ENCODE measurements at places on chromosomes 16 and 17.

DNA sequence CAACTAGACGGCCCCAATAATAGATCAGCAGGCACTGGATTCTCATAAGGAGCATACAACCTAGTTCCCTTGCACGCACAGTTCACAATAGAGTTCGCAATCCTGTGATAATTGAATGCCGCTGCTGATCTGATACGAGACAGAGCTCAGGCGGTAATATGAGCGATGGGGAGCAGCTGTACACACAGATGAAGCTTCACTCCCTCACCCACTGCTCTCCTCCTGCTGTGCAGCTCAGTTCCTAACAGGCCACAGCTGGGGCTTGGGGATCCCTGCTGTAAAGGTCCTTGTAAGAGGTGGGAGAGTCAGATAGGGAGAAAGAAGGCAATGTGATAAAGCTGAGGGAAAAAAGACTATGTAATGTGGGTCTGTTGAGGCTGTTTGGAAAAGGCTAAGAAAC, 577.5 kb downstream of the RBFOX1 start:
- DNase-seq = no peak

GRCh38 chr17:40068917-40069750, 6.4 kb downstream of the THRA start:
- DNase-seq = no peak

DNA sequence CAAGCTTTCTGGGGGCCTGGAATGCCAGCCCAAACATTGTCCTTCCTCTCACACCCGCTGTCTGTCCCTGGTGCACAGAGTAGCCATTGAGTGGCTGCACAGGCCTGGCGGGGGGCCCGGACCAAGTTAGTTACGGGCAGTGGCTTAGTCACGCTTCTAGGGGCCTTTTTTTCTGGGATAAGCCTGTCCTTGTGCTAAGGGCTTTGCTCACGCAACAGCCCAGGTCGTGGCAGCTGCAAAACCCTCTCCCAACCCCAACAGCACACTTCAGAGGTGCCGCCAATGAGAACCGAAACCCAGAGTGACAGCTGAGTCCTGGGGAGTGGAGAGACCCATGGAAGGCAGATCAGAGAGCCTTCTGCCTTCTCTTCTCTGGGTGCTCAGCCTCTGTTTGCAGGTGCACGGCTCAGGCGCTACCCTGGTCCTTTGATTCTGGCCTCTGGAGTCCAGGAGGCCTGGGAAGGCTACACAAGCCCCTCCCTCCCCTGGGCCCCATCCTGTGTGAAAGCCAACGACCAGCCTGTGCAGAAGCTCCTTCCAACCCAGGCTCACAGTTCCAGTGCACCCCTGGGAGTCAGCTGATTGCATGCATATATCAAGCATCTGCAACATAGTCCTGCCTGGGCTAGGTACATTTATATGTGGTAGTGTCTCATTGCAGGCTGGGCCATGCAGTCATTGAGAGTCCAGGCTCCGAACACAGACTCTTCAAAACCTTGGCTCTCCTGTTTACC, 9.1 kb downstream of the WSCD1 start:
- DNase-seq = no peak

DNA sequence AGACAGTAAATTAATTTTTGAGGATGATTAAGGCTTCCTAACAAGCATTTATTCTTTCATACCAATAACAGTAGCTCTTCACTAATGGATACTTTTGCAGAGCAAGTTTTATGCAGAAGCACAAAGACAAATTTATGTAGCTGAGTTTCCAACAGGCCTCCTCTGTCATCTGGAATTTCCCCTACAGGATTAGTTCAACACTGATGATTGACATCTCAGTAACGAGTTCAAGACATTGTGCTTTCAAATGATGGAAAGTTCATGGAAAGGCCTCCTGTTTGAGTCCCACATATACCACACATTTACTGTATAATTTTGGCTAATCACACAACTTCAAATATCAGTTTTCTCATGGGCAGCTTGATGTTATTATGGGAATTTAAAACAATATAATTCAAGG, 40.6 kb downstream of the ABCA10 start:
- no peak for DNase-seq

DNA sequence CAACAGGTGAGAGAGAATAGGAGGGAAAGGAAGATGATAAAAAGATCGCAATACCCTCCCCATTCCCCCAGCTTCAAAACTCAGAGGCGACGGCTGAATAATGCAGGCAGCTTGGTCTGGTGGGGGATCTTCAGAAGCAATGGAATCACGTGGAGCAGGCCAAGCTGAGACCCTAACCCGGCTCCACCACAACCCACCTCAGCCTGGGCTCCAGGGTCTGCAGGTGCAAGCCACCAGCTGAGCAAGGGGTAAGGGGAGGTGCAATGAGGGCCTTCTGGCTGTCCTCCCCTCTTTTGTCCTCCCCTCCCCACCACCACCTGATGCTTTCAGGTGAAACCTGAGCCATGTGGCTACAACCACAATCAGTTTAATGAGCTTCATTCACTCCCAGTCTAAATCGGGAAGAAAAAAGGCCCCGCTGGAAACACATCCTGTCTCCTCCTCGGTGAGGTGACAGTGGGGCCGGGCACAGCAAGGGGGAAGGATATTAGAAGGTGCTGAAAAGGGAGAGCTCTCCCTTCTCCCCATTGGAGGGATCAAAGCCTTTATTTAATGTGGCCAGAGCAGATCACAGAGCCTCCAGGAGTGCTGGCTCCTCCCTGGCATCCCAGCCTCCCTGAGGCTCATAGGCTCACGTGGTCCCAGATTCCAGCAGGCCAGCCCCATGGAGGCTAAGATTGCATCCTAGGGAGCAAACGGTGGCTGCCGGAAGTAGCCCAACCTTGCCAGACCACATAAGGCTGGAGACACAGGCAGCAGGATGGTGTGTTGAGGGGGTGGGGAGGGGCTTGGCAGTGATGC, 261.0 kb downstream of the SOX9 start:
- no peak for DNase-seq

DNA sequence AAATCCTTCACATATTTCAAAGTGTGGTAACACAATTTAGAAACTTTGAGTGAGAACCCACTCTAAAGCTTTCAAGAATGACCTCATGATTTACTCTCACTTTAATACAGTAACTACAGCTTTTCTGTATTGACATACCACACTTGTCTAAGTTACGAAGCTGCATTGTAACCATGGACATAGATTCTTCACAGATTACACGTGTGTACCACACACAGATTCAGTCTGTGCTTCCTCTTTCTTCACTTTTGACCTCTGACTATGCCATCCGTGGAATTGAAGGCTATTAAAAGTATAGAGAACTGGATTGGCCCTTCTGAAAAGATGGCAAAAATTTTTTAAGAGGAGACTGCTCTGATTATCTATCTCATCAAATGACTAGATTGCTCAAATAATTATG, 172.7 kb downstream of the TANC2 start:
- no peak for DNase-seq

- no peak for DNase-seq
These were observed 16.5 kb upstream of the SPPL2C start for GRCh38 chr17:45828171-45828570.

GRCh38 chr17:48569674-48570324, 8.4 kb downstream of the HOXB4 start:
- no peak for DNase-seq

Data from HuH-7.5 (cell line).